ENCODE measurements at places on chromosomes 2 and 18.

DNA sequence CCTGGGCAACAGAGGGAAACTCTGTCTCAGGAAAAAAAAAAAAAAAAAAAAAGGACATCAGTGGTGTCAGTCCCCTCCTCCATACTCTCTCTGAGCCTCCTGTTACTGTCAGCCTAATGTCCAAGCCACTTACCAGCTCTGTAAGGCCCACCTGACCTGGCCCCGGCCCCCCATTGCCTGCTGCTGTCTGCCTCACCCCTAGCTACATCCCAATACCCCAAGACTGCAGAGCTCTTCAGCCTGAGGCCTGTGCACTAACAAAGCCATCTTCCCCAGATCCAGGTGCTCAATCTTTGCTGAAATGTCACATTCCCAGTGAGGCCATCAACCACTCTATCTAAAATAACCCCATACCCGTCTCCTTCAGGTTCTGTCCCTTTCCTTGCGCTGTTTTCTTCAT is 5.7 kb downstream of the ARMC9 start:
- DNase-seq, result no peak

GRCh38 chr2:213202011-213202410 is 50.6 kb upstream of the IKZF2 start:
- DNase-seq, result no peak

DNA sequence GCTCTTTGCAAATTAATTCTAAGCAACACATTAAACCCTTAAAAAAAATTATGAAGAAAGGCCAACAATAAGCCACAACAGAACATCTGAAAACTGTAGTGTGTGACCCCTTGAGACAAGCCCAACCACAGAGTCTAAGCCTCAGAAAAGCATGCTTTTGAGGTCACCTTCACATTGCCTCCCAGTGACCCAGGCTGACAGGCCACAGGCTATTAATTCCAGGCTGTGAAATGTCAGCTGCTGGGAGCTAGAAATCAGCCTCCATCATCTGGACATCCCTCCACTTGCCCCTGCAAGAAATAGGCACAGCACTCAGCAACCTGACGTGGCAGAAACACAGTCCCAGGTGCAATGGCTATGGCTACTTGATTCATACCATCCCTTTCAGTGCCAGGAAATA is 179.4 kb upstream of the ZFP36L2 start:
- no peak for DNase-seq

DNA sequence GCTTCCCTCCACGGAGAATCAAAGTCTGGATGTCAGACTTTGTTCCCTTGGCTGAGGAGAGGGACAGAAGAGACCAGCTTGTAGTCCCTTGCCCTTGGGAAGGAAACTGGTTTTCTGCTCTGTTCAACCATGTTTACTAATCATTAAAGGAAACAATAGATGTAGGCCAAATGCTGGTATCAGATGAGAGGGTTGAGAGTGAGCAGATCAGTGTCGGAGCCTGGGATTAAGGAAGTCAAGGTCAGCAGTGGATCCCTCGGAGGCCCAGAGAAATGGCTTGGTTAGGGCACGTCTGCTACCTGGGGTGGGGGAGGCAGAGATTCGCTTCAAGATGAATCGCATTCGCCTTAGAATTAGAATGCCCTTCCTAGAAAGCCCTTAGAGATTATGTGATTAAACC is 109.1 kb downstream of the MYCN start:
- no peak for DNase-seq
